Inflammatory macrophage treated with lipopolysaccharide for 4 hours (primary cell): ENCODE measurements at places on chromosomes 1 and 21.

DNA sequence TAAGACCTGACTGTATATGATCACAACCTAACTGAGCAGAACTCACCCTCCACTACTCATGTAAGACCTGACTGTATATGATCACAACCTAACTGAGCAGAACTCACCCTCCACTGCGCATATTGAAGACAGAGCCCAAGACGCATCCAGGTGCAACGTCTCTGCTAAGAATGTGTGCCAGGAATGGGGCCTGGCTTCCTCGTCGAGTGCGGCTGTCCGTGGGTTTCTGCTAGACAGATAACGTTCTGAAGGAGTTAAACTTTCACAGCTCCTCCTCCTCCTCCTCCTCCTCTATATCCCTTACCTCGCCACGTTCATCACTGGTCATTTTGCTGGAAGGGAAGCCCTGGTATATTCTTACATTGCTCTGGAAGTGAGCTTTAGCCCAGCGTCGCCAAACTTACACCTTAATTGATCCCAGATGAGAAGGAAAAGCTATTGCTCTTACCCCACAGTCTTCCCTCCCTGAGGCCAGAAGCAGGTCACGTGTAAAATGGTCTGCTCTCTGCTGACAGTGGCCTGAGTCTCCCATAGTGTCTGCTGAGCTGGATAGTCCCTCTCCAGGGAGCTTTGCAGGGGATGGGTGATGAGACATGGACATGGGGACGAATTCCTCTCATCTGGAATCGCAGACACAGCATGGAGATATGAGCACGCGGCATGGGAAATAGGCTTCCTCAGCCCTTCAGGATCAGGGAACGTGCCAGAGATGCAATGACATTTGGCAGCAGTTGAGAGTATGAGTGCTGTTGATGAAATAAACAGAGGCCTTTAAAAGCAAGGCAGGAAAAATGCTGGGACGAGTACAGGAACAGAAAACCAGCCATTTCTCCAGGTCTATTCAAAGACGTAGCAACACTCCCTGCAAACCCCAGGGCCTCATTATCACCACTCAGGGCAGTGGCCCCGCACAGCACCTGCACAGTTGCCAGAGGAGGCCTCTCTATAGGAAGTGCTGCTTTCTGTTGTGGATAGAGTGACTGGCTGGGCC is 528.1 kb downstream of the KIF26B start:
- DNase-seq = no peak

DNA sequence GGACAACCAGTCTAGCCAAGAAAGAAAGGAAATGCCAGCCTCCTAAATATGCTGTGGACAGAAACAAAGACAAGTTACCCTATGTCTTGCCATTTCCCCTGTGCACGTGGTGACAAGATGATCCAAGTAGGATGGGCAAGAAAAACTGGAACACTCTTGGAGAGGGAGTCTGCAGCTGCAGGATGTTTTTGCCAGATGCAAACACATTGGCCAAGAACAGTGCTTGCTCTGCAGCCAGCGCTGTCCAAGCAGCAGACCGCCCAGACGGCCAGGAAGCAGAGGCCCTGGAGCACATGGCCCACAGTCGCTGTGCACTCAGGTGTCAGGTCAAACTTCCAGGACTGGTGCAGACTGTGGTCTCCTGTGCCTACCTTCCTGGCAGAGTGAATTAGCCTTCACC is 189.3 kb downstream of the SLC35F3 start:
- DNase-seq = no peak

DNA sequence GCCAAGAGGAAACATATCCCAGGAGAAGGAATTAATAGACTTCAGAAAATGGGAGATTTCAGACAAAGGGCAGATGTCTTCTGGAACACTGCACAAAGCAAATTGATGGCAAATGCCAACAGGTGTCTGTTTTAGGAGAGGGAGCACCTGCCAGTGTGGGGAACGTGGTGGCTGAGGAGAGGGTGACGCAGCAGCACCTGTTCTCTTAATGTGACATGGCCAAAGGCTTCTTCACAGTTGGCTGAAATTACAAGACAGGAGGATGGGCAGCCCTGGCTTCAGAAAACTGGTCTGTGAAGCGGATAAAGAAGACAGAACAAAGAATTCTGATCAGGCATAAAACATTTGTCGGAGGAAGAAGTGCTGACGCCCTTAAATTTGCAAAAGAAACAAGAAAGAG is 178.7 kb upstream of the RUNX1 start:
- no peak for DNase-seq

DNA sequence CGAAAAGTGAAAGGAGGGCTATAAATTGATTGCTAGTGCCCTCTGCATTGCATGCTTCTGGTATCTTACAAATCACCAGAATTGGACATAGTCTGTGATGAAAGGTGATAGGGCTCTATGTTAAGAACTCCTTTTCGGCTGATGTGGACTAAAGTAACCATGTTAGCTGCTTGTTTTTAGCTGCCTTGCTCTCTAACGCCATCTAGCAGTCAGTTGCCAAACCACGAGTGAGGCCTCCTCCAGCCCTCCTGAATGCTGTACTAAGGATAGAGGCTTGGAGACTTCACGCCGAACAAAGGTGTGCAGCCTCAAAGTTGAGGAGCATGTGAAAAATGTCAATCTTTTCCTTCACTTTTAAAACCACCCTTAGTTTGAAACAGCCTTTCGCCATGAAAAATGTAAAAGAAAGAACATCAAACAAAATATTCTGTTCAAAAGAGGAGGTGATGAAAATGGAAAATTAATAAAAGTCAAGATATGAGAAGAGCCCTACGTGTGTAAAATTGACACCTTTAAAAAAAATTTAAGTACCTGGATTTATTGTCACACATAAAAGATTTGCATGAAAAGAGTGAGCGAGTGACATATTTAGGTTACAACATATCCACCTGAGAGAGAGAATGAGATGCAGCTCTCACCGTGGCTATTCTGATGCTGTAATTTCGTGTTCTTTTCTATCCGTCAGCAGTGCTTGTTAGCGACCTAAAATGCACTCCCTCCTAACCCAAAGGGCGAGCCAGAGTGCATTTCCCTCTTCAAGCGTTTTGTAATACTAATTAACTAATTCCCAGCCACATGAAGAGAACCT is 8.1 kb downstream of the LRRC53 start:
- DNase-seq = peak; percentile 5

- DNase-seq = no peak
Observed at GRCh38 chr1:65830306-65830705, 37.6 kb downstream of the PDE4B start.

GRCh38 chr21:42847726-42848125 is 31.6 kb downstream of the WDR4 start:
- DNase-seq = no peak

- no peak for DNase-seq
Observed at GRCh38 chr1:14504517-14504916, 94.0 kb upstream of the KAZN start.

- no peak for DNase-seq
Observed at GRCh38 chr1:41367288-41367642, 6.0 kb downstream of the FOXO6 start.

- DNase-seq = peak; percentile 4
Observed at GRCh38 chr21:45593162-45594022, 50.1 kb upstream of the PCBP3 start.

DNA sequence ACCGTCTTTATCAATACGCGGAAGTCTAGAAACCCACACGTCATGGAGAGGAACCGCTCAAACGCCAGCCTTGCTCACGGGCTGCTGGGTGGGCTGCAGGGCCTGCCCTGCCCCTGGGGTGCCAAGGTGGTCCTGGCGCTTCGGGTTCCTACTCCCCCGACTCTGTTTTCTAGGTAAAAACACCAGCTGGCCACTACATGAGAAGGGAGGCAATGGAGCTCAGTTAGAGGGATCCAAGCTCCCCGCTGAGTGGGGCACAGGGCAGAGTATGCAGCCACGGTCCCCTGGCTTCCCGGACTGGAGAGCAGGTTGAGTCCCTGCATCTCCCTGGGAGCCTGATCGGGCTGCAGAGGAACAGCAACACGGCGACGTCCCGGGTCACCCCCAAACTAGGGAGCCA is 41.2 kb upstream of the RIPK4 start:
- DNase-seq = no peak

DNA sequence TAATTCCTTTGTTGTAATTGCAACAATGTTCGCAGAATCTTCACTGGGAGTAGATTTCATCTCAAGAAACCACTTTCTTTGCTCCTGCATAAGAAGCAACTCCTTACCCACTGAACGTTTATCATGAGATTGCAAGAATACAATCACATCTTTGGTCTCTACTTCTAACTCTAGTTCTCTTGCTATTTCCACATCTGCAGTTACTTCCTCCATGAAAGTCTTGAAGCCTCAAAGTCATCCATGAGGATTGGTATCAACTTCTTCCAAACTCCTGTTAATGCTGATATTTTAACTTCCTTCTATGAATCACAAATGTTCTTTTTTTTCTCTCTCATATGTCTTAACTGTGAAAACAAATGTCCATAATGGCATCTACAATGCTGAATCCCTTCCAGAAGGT is 118.6 kb upstream of the RAB4A start:
- peak; percentile 55 for DNase-seq

DNA sequence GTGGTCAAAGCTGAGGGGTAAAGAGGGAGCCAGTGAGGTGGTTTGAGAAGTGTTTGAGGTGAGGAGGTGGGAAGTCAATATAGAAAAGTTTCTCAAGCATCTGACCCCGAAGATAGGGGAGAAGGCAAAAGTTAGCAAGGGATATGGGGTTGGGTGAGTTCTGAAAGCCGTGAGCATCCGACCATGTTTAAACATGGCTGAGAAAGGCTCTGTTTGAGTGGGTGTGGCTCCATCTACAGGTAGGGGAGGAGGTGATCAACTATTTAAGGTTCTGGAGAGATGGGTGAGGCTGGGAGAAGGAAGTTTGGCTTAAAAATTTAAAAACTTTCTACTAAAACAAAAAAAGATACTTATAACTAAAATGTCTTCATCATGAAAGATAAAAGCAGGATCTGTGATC is 273.8 kb downstream of the KCNJ6 start:
- DNase-seq = no peak

GRCh38 chr1:41919131-41919530 is 409 bp upstream of the HIVEP3 start:
- no peak for DNase-seq

DNA sequence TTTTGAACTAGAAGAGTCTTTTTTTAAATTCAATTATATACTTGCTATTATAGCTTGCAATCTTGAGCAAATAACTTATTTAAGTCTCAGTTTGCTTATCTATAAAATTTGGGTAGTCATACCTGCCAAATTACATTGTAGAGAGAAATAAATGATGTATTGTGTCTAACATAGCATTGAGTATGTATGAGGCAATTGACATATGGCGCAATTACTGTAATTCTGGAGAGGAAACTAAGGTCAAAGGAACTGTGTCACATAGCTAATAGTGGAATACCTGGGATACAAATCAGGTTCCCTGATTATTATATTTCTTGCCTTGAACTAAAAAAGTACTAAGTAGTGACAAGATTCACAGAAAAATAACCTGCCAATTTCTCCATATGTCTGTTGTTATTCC is 302.5 kb downstream of the PDE4B start:
- peak; percentile 12 for DNase-seq

- no peak for DNase-seq
Observed at GRCh38 chr1:199041173-199041914, 402.5 kb downstream of the PTPRC start.

GRCh38 chr1:8061210-8061609 is 35.1 kb upstream of the ERRFI1 start:
- DNase-seq = no peak

- DNase-seq = no peak
Observed at GRCh38 chr1:47686731-47687630, 249.1 kb downstream of the FOXD2 start.

- DNase-seq = no peak
Observed at GRCh38 chr1:43776043-43776761, 68.9 kb downstream of the ST3GAL3 start.

DNA sequence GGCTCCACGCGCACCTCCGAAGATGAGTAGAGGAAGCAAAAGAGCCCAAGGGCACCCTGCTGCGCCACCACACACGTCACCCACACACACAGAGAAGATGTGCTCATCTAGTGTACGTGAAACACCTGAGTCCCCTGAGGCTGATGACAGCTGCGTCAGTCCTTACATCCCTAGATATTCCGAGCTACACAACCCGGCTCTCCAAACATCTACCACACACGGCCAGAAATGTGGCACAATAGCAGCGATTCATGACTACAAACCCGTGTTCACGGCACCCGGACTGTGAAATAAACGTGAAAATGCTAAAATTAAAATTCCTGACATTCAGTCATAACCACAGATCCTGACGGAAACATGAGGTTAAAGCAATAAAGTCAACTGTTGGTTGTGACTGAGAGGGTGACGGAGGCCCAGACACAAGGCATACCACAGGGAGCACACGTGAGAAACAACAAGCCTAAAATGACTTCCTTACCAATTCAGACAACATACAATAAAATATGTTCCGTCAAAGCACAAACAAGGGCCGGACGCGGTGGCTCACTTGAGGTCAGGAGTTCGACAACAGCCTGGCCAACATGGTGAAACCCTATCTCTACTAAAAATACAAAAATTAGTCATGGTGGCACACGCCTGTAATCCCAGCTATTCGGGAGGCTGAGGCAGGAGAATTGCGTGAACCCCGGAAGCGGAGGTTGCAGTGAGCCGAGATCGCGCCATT is 7.3 kb downstream of the SSU72 start:
- no peak for DNase-seq

DNA sequence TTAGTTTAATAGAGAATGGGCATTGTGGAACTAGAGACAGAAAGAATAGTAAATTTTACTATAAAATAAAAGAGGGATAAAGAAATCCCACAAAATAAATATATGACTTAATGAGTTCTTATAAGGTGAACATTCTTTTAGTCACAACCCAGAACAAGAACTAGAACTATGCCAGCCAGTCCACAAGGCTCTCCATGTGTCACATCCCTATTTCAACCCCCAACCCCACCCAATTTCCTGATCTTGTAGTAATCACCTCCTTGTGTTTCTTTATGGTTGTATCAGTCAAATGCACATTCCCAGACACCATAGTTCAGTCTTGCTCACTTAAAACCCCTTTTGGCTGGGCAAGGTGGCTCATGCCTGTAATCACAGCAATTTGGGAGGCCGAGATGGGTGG is 662.3 kb upstream of the CAMK1G start:
- no peak for DNase-seq

- no peak for DNase-seq
Observed at GRCh38 chr1:235781807-235782206, 84.9 kb downstream of the LYST start.

GRCh38 chr1:145983206-145983675 is 13.1 kb downstream of the TXNIP start:
- peak; percentile 51 for DNase-seq

- no peak for DNase-seq
Observed at GRCh38 chr1:36124404-36125128, 456 bp downstream of the COL8A2 start.

- no peak for DNase-seq
Observed at GRCh38 chr1:194568610-194569009, 1382.2 kb upstream of the B3GALT2 start.
